Right hindlimb (tissue), 1 donor: ENCODE measurements at places on chromosomes 3 and 15.
A peak's percentile ranks its signal among the peaks of the same experiment; 100 is the strongest.

GRCh38 chr3:104066658-104067057 is 1300.1 kb upstream of the ALCAM start:
- DNase-seq = no peak

GRCh38 chr15:61889706-61890105 is 170.5 kb downstream of the VPS13C start:
- DNase-seq = no peak

DNA sequence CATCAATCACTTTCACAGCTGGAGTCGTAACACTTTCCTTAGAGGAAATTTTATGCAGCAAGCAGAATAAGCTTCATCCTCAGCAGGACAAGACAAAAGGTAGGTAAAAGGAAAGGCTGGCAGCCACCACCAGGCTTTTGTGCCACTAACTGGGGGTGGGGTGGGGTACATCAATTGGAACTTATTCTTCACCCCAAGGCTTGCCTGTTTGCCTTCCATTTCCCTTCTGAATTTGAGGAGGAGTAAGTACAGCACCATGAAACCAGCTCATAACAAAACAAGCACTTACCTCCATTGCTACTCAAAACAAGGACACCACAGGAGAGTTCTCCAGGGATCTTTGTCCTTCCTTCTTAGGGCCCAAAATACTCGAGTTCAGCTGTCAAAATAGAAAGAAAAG is 296.8 kb downstream of the ARRDC4 start:
- no peak for DNase-seq

DNA sequence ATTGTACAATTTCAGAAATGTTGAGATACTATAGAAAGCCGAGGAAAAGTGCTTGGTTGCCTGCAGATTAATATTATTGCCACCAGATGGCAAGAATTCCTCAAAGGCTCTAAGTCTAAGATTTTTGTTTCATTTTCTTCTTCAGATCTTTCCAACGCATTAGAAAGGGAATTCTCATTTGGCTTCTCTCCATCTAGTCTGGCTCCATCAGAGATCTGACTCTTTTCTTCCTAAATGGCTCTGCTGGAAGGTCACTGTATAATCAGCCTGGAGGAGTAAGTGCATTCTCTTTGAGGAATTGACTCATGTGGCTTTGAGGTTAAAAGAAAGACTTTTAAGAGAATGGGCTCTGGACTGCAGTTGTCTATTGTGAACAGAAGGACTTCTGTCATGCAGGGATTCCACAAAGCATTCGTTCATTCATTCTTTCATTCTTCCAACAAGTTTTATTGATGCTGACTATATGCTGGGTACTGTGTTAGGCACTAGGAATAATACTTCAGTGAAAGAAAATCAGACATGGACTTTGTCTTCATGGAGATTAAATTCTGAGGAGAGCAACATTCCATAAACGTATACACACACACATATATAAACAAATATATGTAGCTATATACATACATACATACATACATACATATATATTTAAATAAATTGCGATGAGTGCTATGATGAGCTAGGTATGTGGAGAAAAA is 55.3 kb downstream of the SLC28A2 start:
- no peak for DNase-seq

- DNase-seq = no peak
These were observed 60.9 kb upstream of the PYGO1 start for GRCh38 chr15:55649058-55649423.

DNA sequence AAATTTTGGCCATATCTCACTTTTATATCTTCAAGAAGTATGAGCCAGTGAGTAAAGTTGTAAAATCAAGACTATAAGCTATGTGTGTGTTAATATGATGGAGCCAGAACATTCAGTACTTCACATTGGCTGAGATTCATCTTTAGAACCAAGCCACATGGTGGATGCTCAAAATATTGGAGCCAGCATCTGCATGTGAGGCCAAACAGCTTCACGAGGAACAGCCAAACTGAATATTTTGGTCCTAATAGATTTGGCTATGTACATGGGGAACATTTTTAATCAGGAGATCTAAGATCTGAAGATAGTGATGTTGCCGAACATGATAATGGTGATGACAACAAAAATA is 1089.8 kb downstream of the TUSC7 start:
- no peak for DNase-seq

- peak; percentile 54 for DNase-seq
These were observed 36.6 kb downstream of the PSTPIP1 start for GRCh38 chr15:77031376-77032050.

DNA sequence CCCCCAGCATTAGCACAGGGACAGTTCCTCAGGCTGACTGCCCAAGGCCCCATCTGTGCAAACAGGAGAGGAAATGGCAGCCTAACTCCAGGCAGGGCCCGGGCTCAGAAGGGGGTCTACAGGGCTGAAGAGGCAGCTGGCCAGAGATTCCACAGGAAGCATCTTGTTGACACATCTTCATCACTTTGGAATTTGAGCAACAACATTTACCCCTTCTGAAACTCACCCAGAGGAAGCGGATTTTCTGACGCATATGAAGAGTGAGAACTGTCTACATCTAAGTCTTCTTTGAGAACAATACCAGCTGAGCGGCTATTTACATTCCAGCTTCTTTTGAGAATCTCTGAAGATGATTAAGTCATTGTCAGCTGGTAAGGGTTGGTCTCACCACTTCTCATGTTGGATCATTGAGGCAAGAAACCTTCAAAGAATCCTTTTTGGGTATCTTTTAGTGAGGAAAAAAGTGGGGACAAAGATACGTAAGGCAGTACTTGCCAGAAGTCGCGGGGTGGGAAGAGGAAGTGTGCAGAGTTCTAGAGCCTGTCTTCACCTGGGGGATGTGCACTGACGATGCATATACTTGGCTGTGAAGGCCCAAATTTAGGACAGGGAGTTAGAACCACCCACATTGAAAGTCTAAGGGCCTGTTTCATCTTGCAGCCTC is 25.4 kb upstream of the SRP14 start:
- no peak for DNase-seq

GRCh38 chr3:119340014-119340413 is 45.8 kb downstream of the ARHGAP31 start:
- DNase-seq = no peak
